ENCODE measurements at places on chromosomes 12 and 14.

DNA sequence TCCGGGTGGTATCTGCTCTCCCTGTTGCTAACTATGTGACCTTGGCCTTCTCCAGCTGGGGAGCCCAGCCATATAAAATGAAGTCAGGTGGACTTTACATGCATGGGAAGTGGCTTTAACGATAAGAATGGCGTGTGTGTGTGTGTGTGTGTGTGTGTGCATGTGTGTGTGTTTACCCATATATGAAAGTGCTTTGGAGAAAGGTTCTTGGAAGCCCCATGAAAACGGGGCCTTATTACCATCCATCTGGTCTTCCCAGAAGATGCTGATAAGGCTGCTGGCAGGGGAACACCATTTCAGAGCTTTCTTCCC lies 94.8 kb downstream of the LRRC74A start:
- ATAC-seq: no peak

DNA sequence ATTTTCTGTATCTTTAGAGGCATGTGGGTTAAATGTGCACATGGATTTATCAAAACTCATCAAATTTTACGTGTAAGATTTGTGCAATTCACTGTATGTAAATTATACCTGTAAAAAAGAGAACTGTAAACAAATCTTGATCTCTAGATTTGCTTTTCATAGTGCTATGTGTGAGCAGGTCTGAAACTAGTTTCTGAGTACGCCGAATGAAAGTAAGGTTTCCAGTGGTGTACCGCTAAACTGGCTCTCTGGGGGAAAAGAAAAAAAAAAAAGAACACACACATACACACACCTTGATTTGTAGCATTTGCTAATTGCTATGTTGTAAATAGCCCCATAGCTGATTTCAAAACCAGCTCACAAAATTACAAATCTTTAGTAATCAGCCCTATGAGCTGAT lies 8.6 kb upstream of the SLC41A2 start:
- ATAC-seq: no peak

- ATAC-seq: no peak
Observed at GRCh38 chr12:130827432-130827831, 11.6 kb downstream of the STX2 start.

GRCh38 chr14:95452176-95452892 lies 64.1 kb downstream of the SYNE3 start:
- ATAC-seq: peak; percentile 89

DNA sequence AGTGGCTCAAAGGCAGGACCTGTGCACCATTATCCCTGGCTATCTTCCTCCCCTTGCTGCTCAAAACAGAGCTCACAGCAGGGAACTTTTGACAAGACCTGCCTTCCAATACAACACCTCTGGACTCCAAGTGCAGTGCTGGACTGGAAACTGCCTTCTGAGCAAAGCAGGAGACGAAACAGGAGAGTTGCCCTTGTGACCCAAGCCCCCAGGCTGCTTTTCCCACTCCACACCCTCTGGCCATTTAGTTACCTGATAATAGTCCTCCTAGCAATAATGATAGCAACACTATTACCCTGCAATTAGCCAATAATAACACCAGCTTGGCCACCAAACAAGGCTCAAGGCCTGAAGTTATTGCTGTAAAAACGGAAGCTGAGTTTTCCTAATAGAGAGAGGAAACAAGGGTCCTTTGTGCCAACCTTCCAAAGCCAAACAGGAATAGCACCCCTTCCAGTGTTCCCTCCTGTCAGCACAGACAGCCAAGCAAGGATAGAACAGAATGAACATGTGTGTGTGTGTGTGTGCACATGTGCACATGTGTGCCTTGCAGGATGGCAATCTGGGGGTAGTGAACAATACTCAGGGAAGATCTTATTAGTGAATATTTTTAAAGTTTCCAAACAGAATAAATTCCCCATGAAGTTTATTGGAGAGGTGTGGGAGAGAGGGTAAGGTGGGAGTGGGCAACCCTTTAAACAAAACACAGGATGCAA lies 9.2 kb upstream of the KRT73 start:
- ATAC-seq: no peak

- no peak for ATAC-seq
Observed at GRCh38 chr12:51335931-51336330, 10.5 kb downstream of the CELA1 start.

- no peak for ATAC-seq
Observed at GRCh38 chr12:69204191-69204590, 35.2 kb upstream of the CPSF6 start.
